ENCODE measurements at places on chromosomes 1 and 21.
A peak's percentile ranks its signal among the peaks of the same experiment; 100 is the strongest.

- DNase-seq: peak; percentile 47
Measured at GRCh38 chr1:179883745-179884138, 1.7 kb downstream of the TOR1AIP1 start.

DNA sequence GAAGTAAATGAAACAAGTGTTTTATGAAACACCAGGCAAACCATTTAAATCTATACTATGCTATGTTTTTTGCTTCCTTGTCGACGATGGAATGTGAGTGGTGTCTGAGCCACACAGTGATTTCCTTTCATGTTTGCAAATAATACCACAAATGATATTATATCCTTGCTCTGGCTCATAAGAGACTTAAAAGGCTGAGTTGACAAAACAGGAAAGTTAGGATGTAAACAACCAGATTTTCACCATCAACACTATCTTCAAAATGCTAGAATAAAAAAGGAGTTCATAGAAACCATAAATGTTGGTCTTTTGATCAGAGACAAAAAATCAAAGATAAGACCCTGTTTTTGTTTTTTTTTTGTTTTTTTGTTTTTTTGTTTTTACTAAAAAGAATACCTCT, 17.8 kb upstream of the MAGI3 start:
- DNase-seq: no peak

DNA sequence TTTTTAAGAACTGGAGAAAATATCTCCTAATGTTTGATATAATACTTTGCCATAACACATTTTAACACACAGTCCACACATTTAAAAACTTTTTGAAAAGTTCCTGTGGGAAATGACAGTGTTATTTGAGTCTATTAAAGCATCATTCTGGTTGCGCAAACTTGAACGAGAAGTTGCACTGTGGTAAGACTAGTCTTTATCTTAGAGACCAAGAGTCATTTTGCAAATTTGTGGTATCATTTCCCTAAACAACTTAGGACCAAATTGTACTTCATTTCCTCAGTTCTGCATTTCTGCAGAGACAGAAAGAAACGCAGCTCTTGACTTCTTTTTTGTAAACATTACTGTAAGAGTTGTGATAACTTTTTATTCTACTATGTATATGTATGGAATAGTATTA, at the start of gene RGS18:
RGS18 (plus strand) TSS at position 282 of the 400 bp plus-strand sequence. CDS start 176 bp downstream, outside the sequence.
- DNase-seq: no peak

DNA sequence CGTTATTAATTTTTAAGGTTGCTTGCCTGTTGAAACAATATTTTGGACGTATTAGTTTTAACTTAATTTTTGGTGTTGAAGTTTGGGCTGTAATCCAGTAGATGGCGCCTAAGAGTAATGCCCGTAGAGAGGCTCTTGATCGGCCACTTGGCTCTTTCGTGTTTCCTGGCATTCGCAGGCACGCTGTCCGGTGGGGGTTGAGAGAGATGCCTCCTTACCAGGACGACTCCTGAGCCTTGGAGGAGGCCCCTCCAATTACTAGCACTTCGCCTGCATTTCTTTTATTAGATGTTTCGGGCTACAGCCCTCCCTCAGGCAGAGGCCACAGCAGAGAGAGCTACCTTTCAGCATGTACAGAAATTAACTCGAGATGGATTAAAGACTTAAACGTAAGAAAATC, 12.0 kb downstream of the OR2M4 start:
- peak; percentile 4 for DNase-seq

GRCh38 chr1:154442006-154442740, 37.0 kb downstream of the IL6R start:
- DNase-seq: no peak

GRCh38 chr1:47875831-47876586, 121.2 kb downstream of the TRABD2B start:
- no peak for DNase-seq

DNA sequence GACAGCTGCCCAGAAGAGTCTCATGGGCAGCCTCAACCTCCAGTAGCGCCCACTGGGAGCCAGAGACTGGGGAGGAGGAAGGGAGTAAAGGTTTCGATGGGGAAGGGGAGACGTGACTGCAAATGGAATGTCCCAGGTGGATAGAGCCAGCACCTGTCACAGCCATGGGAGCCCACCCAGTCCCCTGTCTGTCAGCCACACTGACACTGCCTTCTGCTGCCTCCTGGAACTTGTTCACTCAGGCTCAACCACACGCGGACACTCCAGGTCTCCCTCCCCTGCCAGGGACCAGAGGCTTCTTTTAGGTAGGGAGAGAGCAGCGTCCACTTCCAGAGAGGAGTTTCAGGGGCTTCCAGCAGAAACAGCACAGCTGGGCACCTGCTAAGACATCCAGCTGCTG, 346.3 kb downstream of the NPHP4 start:
- DNase-seq: no peak

DNA sequence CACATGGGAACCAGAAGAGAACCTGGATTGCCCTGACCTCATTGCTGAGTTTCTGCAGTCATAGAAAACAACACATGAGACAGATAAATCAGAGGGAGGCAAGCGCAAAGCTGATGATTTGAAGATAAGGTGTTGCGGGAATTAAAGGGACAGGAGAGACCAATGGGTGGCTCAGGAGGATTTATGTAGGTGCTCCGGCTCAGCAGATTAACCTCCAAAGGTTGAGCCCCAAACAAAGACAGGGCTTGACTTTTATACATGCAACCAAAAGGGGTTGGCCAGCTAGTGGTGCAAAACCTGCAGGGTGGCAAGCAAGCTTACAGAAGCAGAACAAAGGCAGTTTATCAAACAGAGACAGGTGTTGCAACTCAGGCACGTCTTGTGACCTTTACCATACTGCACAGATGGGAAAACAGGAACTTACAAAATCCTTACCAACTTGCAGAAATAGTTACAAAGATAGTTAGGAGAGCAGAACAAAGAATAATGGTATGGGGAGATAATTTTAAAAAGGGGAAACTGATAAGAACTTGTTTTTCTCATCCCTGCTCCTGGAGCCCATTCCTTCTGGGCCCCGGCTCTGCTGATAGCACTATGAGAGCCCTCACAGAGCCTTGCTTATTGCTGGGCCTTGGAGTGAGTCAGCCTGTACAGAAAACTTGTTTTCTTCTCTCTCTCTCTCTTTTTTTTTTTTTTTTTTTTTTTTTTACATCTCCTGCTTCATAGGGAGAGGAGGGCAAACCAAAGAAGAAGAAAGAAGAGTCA, 93.6 kb downstream of the SNRPE start:
- no peak for DNase-seq

DNA sequence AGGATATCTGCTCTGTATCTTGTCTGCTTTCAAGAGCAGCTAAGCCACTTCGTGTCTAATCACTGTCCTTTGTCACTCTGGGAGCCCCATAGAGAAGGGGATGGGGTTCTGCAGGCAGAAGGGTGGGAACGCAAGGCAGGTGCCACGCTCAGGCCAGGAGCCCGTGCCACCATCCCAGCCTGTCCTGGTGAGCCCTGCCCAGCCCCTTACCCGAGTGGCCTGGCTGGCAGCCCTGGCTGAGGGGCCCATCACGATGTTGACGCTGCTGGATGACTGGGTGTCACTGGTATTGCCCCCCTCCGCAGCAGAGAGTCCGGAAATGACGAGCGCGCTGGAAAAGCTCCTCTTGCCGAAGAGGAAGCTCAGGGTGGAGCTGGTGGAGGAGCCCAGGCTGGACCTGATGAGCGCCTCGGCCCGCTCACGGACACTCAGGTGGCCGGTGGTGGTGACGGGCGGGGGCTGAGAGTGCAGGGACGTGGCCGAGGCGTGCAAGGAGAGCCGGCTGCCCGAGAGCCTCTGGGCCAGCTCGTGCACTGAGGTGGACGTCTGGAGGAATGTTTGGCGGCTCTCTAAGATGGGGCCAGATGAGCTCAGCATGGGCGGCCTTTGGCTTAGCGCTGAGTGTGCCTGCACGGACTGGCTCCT, 35.6 kb downstream of the NTPCR start:
- DNase-seq: no peak

GRCh38 chr1:41656068-41656467, 171.6 kb upstream of the EDN2 start:
- DNase-seq: no peak

DNA sequence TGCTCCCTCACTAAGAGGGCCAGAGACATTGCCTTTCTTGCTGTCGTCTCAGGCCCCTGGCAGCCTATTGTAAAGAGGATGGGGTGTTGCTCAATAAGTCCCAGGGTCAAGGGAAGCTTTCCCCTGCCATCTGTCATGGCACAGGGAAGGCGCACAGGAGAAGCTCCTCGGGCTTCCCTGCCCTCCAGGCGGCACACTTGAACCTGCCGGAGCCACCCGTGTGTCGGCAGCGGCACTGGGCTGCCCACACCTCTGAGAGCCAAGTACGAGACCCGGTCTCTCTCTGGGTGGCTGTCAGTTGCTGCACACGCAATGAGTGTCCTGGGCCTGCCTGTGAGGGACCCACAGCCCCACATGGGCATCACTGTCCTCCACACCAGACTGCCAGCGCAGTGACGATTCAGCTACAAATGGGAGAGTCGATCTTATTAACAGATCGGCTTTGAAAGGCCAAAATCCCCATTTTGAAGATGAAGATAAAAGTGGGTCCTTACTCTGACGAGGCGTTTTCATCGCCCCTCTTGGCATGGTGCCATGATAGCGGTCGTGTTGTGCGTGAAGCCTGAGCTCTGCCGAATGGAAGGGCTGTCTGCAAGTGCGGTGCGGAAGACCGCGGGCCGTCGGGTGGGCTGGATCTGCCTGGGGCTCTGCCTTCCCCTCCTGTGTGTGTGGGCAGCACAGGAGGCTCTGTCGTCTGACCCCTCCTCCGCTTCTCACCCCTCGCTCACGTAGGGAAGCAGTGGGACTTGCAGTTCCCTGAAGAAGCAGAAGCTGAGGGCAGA, 29.2 kb upstream of the PDXK start:
- no peak for DNase-seq

DNA sequence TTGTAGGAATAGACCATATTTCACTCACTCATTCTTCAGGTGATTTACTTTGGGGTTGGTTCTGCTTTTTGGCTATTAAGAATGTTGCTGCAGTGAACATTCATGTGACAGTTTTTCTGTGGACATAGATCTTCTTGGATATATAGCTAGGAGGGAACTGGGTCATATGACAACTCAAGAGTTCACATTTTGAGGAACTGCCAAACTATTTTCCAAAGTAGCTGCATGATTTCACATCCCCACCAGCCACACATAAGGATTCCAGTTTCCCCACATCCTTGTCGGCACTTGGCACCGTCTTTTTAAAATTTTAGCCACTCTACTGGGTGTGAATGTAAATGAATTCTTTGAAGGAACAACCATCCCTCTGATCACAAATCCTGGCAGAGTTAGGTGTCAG, 126.0 kb downstream of the PRDM2 start:
- DNase-seq: no peak

GRCh38 chr1:152165286-152166077, 6.5 kb upstream of the RPTN start:
- DNase-seq: no peak

GRCh38 chr1:168867941-168868634, 139.1 kb upstream of the DPT start:
- no peak for DNase-seq

GRCh38 chr1:234397732-234398131, 24.5 kb downstream of the COA6 start:
- no peak for DNase-seq

DNA sequence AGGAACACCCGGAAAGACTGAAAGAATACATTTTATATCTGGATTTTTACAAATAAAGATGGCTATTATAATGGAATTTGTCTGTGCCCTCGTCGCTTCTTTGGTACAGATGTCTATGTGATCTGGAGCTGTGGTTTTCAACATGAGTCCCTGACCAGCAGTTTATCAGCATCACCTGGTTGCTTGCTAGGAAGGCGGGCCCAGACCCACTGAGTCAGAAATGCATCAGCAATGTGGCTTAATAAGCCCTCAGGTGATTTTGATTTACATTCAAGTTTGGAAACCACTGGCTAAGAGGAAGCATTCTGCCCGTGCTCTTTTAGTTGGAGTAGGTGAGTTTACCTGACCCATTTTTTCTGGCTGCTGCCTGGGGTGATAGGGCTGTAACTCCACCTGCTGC, 31.7 kb downstream of the ATP1A1 start:
- no peak for DNase-seq

DNA sequence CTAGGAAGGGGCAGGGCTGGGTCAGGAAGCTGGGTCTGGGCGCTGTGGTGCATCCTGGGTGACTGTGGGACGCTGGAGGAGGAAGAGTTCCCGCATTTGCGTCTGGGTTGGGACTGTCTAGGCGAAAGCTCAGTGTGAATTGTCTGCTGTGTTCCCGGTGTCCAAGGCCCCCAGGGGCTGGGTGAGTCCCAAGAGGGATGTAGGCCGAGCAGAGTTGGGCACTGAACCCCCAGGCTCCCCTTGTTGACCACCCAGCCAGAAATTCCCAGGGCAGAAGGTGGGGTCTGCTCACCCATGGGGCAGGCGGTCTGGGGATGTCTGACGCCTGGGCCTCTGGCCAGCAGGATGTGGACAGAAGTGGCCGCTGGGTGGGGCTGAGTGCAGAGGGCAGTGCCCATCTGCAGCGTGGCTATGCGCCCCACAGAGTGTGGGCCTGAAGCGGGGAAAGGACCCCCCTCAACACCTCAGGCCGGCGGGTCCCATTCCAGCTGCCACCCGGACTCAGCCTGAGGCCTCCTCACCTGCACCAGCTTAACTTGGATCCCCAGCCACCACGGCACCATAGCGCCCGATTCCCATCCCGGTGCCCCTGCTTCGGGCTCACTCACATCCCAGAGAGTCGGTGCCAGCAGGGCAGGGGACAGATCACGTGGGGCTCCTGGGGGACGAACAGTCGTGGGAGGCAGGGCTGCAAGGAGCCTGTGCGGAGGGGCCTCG, 37.0 kb upstream of the POFUT2 start:
- no peak for DNase-seq

DNA sequence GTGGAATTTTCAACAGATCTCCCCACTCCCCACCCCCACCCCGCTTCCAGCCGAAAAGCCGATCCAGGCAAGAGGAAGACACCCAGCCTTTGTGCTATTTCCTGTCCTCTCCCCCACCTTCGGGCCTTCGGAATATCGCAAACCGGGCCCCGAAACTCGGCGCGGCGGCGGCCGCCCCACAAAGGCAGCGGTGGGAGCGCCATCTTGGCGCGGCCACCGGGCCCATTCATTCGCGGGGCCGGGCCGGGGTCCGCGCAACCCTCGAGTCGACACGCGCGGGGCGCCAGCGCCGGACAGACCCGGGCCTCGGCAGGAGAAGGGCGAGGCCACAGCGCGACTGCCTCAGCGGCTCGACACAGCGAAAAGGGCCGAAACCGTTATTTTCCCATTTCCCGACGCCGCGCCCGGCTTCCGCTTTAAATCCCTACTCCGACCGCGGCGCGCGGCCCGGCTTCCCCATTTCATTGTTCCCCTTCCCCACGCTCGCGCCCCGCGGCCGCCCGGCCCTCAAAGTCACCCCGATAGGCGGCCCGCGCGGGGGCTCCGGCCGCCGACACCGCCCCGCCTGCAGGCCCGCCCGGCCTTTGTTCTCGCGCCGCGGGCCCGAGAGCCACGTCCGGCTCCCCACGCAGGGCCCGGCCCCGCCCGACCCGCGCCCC, 911 bp downstream of the GNB1 start:
- no peak for DNase-seq

- no peak for DNase-seq
Measured at GRCh38 chr1:204203206-204203767, 7.0 kb upstream of the KISS1 start.

- no peak for DNase-seq
Measured at GRCh38 chr1:223214261-223214807, 71.3 kb upstream of the TLR5 start.

Data from NCI-H526 treated with DMSO at 0.1 percent for 48 hours (cell line).